HT-29 (cell line): ENCODE measurements at places on chromosomes 7 and 10. TPM values are rescaled to one million over a fixed set of nuclear protein-coding genes. Genes with fewer than 3 reads are reported as not detected.
A peak's percentile ranks its signal among the peaks of the same experiment; 100 is the strongest.

GRCh38 chr10:52984169-52984568 is 211.6 kb upstream of the MBL2 start:
- no peak for DNase-seq

DNA sequence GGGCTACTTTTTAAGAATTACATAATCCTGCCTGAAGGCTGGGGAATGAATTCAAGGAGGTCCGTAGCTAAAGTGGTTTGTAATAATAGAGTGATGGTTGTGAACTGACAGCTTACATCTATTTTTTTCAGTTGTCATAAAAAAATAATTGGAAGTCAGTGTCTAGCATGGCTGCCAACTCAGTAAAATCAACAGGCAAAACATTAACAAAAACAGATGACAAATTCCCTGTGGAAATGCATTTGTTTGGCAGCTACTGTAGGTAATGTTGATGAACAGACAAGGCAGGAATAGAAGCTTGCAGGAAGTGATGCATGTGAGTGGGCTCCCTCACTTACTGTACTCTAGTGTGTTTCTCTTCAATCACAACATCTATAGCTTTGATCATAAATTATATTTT is 766.0 kb upstream of the POT1 start:
- no peak for DNase-seq

DNA sequence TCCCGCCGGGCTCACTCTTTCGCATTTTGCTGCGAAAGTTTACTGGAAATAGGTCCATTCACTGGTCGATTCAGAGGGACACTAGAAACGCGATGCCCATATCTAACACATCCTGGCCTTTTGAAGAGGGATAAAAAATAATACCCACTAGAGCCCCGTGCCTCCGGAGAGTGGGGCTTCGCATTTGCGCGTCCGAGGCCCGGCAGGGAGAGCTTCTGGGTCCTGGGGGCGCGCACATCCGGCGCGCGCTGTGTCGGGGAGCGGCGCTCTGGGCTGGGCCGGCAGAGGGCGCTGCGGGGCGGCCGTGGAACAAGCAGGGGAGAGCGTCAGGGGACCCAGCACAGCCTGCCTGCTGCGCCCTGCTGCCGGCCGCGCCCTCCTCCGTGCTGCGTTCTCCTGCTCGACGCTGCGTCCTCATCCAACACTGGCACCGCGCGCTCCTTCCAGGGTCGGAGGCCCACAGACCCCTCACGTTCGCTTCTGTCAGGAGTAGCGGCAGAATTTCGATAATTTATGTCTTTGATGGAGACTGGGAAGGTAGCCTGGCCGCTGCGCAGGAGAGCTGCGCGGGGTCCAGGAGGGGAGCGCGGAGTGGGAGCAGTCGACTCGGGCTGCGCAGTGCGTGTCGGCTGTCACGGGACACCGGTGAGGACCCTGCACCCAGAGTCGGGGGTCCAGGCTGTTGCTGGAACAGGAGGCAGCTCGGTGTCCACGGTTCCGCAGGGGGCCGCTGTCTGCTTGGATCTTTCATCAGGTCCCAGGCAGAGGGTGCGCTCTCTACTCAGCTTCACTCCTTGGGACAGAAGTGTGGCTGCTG is 41.5 kb upstream of the ZNF32 start:
- DNase-seq = peak; percentile 62

DNA sequence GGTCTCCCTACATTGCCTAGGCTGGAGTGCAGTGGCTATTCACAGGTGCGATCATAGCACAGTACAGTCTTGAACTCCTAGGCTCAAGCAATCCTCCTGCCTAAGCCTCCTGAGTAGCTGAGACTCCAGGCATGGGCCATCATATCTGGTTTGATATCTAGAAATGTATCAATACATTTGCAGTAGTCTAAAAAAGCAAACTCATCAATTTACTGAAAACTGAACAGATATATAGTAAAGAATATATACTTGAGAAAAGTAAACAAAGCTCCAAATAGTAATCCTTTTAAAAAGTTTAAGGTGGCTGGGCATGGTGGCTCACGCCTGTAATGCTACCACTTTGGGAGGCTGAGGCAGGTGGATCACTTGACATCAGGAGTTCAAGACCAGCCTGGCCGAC is 57.1 kb upstream of the KMT2C start:
- no peak for DNase-seq

Gene GPR26
- not detected in 2 replicates for total RNA-seq

Gene ZPBP
- total RNA-seq = not detected in 2 replicates

DNA sequence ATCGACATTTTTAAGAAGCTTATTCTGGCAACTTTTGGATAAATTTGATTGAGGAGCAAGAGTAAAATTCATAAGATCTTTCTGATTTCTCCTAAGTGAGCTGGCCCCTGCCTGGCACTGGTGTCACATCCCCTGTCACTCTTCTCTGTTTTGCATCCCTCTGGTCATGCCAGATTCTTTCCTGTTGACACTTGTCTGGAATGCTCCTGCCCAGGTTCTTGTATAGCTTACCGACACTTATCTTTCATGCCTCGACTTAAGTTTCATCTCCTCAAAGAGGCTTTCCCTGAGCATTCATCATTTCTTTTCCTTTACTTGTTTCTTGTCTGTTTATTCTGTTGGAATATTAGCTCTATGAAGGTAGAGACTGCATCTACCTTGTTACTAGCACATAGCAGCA is 22.2 kb upstream of the AASS start:
- DNase-seq = no peak

Gene C7orf25
- total RNA-seq = 3.4 and 4.2 TPM in 2 replicates

DNA sequence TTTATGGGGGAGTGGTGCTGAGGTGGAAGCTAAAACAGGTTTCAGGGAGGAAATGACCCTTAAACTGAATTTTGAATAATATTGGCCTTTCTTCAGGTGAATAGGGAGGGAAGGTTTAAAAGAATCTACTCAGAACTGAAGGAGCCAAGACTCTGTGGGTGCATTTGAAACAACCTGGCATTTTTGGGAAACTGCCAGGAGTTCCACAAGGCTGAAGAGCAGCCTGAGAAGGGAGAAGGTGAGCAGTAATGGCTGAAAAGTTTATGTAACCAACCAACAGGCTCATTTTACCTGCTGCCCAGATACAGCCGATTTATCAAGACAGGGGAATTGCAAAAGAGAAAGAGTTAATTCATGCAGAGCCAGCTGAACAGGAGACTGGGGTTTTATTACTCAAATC is 4.0 kb upstream of the PANK1 start:
- DNase-seq = no peak

Gene CALCR
- total RNA-seq = not detected in 2 replicates

DNA sequence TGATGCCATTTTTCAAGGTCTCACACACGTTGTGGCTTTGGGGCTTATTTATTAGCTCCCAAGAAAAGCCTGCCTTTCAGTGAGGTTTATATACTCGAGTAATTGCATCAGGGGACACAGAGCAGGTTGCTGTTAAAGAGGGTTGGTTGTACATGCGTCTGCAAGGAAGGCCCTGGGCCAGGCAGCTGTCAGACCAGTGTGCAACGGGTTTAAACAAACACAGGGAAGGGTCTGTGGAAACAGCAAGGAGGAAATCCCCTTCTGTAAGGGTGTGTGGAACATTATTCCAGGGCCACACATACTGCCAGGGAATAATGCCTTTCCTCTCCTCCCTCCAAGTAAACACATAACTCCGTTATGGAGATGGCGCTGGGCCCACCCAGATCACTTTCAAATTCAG is 1.7 kb upstream of the CHST15 start:
- DNase-seq = no peak

- peak; percentile 47 for DNase-seq
These were observed 1.5 kb downstream of the STX1A start for GRCh38 chr7:73717991-73718405.

Gene SFTPA1
- not detected in 2 replicates for total RNA-seq

- peak; percentile 72 for DNase-seq
These were observed 18.6 kb upstream of the VDAC2 start for GRCh38 chr10:75191821-75192568.

DNA sequence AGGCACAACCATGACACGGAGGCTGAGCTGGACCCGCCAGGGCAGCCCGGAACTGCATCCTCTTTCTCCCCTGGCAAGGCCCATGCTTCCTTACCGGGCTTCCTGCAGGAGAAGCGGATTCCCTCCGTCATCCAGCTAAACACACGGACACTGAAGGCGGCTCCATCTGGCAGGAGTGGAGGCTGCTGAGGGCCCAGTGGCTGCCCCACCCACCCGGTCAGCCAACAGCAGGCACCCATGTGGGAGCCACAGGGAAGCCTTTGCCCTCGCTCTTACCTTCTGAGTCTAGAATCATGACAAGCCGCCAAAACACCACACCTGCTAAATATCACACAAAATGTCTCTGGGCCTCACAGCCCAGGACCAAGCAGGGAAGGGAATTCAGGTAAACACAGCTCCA is 321.6 kb upstream of the RNF32 start:
- DNase-seq = no peak
